Smooth muscle cell of the coronary artery (primary cell): ENCODE measurements at places on chromosomes 13 and 19. TPM values are rescaled to one million over a fixed set of nuclear protein-coding genes. Genes with fewer than 3 reads are reported as not detected.

Gene KLK10
- total RNA-seq = not detected in 2 replicates

Gene DIRAS1
- total RNA-seq = 1.2 and 18.4 TPM in 2 replicates

Gene FBXO46
- 2.3 and 3.5 TPM in 2 replicates for total RNA-seq

Gene TMPRSS9
- not detected in 2 replicates for total RNA-seq

Gene GJA3
- total RNA-seq = 0.23 and 0.60 TPM in 2 replicates

Gene ZNF221
- 6.3 and 8.4 TPM in 2 replicates for total RNA-seq

Gene OR4F17
- not detected in 2 replicates for total RNA-seq
